Activated CD8-positive, alpha-beta T cell treated with anti-CD3 and anti-CD28 coated beads for 36 hours (primary cell): ENCODE measurements at places on chromosomes 1 and 21. TPM values are rescaled to one million over a fixed set of nuclear protein-coding genes. Genes with fewer than 3 reads are reported as not detected.

AMY2A gene
- total RNA-seq = not detected

- peak; percentile 4 for DNase-seq
Measured at GRCh38 chr1:104780470-104781078, 1030.9 kb downstream of the AMY1C start.

PGLYRP3 gene
- not detected for total RNA-seq

GRCh38 chr1:16298653-16299052 lies 53.6 kb downstream of the FBXO42 start:
- no peak for DNase-seq

DNA sequence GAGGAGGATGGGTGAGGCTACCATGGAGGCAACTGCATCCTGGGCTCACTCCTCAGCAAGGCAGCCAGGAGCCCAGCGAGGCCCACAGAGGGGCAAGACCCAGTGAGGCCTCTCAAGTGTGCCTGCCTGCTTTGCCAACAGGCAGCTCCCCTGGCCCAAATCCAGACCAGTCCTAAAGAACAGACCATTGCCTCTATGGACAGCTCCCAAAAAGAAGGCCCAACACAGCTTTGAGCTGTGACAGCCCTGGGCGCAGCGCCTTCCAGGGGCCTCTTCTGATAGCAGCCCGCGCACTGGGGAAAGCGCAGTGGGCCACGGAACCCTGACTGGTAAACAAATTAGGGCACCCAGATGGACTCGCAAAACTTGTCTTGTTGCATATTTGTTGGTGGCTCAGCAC lies 25.5 kb downstream of the C1orf198 start:
- no peak for DNase-seq

MCOLN2 gene
- total RNA-seq = 15.7 TPM

CHAF1B gene
- 34.7 TPM for total RNA-seq

DNA sequence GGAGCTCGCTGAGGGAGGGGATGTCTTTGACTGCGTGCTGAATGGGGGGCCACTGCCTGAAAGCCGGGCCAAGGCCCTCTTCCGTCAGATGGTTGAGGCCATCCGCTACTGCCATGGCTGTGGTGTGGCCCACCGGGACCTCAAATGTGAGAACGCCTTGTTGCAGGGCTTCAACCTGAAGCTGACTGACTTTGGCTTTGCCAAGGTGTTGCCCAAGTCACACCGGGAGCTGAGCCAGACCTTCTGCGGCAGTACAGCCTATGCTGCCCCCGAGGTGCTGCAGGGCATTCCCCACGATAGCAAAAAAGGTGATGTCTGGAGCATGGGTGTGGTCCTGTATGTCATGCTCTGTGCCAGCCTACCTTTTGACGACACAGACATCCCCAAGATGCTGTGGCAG lies 1.4 kb downstream of the TSSK3 start:
- DNase-seq = no peak

GRCh38 chr1:92804721-92805201 lies 19.9 kb upstream of the EVI5 start:
- DNase-seq = peak; percentile 18

- peak; percentile 42 for DNase-seq
Measured at GRCh38 chr1:158177700-158178450, 2.8 kb upstream of the CD1D start.

DNA sequence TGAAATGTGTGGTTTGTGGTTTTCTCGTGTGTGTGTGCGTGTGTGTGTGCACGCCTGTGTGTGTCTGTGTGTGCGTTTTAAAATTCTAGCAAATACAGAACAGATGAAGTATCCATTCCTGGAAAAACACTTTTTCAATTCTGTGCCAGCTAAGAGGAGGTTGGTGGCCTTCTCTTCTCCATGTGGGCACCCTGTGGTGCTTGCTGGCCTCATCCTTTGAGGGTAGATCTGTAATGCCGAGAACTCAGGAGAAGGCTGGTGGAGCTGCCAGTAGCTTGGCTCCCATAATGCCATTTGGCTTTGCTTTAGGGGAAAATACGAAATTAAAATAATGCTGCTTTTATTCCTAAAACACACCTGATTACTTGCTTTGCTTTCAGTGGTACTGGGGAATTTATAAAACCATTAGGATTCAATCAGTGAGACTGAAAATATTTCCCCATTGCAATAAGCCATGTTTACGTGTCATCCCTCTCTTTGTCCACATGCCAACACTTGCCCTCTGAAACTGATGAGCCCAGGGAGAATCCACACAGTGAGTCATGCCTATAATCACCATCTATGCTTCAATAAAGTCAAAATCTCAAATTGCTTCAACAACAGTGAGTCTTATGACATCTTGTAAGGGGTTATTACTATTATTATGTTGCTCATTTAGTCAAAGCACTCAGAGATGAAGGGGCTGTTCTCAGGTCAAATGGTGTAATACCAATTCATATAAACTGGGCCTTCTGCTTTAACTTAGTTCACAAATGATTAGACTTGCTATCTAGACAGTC lies 39.2 kb downstream of the ABCA4 start:
- DNase-seq = no peak

- DNase-seq = no peak
Measured at GRCh38 chr21:27418346-27418745, 451.5 kb upstream of the ADAMTS5 start.

DNA sequence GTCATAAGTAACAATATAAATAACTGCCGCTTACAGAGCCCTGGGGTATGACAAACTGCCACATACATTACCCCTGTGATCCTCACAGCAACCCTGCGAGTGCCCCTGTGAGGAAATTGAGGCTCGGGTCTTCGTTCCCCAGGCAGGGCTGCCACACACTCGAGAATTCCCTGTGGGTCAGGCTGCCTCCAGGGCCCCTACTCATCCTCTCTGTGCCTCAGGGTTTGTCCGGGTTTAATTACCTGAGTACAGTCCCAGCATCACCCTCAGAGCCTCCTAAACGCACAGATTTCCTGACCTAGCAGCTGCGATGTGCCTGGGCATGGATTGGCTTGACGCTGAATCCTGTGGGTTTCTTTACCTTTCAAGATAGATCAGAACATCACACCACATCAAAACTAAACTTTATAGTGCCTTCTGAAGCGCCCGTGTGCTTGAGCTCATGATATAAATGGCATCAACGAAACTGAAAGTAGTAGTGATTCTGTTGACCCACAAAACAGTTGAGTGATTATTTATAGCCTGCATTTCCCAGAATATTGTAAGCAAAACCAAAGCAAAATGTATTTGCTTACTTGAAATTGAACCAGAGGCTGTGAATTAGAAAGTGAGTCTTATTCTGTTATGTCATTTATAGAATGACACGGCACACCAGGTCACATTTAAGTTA lies 14.0 kb downstream of the SLC37A1 start:
- DNase-seq = peak; percentile 78

DNAH14 gene
- 1.8 TPM for total RNA-seq

DNA sequence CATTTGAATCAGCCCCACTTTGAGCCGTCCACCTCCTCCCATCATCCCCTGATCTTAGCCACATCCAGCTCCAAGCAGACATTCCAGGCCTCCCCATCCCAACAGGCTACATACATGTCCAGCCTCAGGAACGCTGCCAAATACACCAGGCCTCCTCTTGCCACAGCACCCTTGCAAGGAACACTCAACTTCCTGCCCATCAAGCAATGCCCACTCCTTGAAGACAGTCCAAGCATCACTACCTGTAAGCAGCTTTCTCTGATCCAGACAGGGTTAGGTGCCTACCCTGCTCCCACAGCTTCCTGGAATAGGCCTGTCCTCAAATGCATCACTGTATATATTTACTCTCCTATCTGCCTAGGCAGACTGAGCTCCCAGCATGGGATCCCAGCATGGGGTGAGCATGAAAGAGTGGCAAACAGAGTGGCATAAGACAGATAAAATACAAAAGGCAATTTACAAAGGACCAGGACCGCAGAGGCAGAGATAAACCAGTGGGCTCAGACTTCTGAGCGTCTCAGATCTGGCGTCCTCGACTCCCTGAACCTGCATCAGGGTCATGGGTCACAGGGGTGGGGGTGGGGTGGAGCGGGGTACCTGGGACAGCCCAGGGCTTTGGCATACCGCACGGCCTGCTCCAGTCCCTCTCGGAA lies 816 bp downstream of the HYI start:
- DNase-seq = no peak

- no peak for DNase-seq
Measured at GRCh38 chr1:41780322-41780721, 138.4 kb downstream of the HIVEP3 start.

BTBD8 gene
- 1.3 TPM for total RNA-seq

OR2M3 gene
- not detected for total RNA-seq

GRCh38 chr1:84959294-84959693 lies 37.6 kb downstream of the MCOLN2 start:
- DNase-seq = peak; percentile 77

DNA sequence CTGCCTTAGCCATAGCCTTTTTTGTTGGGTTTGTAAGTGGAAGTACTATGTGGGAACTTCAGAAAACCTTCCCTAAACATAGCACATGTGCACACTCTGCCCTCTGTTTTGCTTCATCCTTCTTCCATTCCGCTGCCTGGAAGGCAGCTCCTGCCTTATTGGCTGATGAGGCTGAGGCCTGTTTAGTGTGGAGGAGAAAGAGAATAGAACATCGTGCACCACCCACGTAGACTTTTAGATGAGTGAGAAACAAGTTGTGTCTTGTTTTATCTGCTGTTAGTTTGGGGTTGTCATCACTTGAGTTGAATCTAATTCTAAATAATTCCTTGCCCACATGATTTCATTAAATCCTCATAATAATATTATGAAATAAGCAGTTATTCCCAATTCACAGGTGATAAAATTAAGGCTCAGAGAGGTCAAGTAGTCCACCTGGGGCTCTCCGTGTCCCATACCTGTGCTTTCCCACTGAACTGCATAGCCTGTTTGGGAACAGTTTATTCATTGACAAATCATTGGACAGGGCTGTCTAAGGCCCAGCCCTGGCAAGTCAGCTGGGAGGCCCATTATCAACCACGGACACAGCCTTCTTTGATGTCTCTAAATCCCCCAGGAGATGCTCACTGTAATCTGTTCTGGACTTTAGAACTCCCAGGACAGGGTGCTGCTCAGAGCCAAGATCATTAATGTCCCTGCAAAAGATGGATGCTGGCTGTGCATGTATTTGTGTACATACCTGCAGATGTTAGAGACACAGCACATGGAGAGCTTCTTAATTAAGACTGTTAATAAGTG lies 93.0 kb downstream of the ABCA4 start:
- no peak for DNase-seq

IFI44L gene
- total RNA-seq = 22.5 TPM
